Suppressor macrophage (primary cell): ENCODE measurements at places on chromosomes 7 and 10.

DNA sequence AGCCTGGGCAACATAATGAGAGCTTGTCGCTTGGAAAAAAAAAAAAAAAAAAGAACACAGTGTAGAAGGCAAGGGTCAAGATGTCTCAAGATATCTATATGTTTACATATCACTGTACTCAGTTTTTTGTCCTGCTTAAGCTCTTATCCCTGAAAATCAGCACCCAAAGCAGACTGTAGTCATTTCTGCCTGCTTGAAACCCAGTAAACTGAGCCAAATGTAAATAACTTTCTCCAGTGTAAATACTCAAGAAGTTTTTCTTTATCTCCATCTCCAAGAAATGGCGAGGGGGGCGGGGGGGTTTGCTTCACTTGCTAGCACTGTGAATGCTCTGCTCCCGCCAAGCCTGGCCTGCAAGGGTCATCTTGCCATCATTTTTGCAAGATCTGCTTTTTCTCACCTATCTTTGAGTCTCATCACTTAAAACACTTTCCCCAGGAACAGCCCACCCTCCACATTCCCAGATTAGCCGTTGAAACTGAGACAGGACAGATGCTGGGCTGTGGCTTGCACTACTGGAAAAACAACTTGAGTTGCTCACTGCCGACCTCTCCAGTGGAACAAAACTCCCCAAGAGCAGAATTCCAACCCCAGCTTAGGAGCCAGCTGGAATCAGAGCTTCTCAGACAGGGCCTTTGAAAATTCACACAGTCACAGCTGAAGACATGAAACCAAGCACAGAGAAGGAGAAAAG, 54.6 kb downstream of the AFAP1L2 start:
- no peak for DNase-seq

DNA sequence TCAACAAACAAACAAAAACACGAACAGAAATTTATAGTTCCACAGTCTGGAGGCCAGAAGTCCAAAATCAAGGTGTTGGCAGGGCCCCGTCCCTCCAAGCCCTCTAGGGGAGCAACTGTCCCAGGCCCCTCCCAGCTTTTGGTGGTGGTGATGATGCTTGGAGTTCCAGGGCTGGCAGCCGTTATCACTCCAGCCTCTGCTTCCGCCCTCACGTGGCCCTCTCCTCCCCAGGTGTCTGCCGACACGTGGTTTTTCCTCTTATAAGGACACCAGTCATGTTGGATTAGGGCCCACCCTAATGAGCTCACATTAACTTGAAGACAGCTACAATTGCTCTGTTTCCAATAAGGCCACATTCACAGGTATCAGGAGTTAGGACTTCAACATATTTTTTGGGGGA, 49.7 kb downstream of the MICALL2 start:
- DNase-seq: no peak

DNA sequence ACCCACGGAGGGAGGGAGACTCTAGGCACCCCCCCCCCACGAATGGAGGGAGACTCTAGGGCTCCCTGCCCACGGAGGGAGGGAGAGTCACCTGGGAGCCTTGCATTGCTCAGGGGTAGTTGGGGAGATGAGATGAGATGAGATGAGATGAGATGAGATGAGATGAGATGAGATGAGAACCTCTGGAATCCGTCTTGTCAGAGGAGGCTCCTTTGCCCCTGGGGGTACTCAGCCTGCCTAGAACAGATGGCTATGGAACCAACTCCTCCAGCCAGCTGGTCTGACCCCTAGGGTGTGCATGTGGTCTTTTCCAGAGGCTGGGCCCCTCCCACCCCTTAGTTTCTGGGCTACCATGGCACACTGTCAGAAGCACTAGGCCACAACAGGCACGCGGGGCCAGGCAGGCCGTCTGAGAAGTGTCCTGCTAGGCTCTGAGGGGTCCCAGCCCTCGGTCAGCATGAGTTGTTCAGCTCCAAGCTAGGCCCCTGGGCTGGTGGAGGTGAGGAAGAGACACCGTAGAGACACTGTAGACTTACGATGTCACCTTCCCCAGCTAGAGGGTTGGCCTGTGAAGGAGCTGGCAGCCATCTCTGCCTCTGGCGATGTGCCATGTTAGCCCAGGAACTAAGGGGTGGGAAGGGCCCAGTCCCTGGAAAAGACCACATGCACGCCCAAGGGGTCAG, 8.8 kb downstream of the TSPAN15 start:
- no peak for DNase-seq

GRCh38 chr10:113961182-113962031, 82.3 kb upstream of the ADRB1 start:
- no peak for DNase-seq

GRCh38 chr7:107838816-107839565, 36.0 kb upstream of the SLC26A3 start:
- peak; percentile 15 for DNase-seq

DNA sequence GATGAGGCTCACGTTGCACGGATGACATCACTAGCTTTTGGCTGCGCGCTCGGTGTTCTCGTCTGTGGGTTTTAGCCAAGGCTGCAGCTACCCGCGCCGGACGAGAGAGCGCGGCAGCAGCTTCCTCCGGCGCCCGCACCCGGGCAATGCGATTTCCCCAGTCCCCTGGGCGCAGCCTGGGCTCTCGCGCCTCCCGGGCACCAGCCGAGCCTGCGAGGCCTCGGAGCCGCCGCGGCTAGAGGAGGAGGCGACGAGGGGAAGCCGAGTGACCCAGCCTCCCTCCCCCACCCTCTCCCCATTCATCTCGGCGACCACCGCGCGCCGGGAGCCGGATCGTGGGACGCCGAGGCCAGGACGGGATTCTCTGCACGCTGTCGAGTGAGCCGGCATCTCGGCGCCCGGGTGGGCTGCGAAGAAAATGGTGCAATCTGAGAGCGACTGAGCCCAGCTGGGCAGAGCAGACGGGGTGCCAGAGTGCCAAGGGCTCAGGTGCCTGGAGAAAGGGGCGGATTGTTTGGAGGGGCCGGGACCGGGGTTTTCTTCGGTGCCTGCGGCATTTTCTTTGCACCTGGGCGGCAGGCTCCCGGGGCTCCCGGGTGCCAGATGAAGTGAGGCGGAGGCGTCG, 1.2 kb upstream of the TMEM178B start:
- peak; percentile 11 for DNase-seq

GRCh38 chr7:120877701-120878100, 19.8 kb upstream of the TSPAN12 start:
- no peak for DNase-seq

- no peak for DNase-seq
These were observed 68.0 kb downstream of the PTPRZ1 start for GRCh38 chr7:121940918-121941317.

GRCh38 chr7:135684699-135685098, 22.4 kb downstream of the STMP1 start:
- DNase-seq: no peak

- no peak for DNase-seq
These were observed 153.6 kb downstream of the CACNB2 start for GRCh38 chr10:18293536-18294510.

DNA sequence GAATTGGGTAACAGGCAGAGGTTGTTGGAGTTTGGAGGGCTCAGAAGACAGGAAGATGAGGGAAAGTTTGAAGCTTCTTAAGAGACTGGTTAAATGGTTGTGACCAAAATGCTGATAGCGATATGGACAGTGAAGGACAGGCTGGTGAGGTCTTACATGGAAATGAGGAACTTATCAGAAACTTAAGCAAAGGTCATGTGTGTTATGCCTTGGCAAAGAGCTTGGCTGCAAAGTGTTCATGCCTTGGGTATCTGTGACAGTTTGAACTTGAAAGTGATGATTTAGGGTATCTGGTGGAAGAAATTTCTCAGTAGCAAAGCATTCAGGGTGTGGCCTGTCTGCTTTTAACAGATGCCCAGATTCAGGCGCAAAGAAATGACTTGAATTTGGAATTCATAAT, 64.5 kb upstream of the EEPD1 start:
- peak; percentile 49 for DNase-seq

DNA sequence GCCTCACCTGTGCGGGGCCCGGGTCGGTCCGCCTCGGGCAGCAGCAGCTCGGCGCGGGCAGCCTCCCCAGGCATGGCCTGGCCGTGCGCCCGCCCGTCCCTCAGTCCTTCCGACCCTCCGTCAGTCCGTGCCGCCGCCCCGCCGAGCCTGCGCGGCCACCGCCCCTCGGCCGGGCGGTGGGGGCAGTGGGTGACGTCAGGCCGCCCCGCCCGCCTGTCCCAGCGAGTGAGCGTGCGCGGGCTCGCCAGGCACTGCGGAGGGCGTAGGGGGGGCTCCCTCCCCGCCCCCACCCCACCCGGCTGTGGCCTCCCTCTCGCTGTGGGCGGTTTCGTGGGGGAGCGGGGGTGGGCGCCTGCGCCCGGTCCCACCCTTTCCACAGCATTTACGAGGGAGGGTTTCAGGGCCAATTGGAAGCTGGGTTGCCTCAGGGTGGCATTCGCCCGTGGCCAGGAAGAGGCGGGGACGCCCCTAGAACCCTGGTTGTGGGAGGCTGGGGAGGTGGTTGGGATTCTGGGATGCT, at the start of gene NACAD:
Gene NACAD, minus strand, starts transcription at position 149 of the 520 bp plus-strand sequence. Its CDS starts 75 bp downstream, at position 74.
- DNase-seq: no peak

DNA sequence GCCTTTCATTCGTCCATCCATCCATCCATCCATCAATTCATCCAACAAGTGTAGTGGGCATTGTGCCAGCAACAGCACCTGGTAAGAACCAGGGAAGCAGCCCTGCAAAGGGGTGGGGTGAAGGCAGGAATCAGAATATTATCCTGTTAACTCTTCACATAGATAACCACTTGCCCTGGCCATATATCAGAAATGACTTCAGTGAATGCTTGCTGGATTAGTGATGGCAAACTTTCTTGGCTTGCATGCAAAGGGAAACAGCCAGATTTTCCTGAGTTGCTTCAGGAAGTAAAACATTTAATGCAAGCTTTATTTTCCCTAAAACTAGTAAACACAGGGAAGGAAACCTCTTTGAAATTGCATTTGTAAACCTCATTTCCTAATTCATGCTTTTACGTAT, 743 bp downstream of the OR2A5 start:
- no peak for DNase-seq

DNA sequence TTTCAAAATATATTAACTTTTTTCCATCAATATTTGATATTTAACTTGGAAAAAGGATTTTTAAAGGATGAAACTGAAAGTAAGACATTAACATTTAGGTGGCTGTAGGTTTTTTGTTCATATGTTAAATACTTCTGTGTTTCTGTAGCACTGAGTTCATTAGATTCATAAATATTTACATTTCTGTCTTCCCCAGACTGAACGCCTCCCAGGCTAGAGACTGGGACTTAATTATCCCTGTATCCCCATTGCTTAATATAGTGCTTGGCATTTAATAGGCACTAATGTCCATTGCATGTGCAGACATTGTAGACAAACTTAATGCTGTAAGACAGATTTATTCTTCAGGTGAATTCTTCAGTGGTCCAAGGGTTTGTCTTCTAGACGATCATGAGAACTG, 7.4 kb downstream of the PTPN12 start:
- no peak for DNase-seq

DNA sequence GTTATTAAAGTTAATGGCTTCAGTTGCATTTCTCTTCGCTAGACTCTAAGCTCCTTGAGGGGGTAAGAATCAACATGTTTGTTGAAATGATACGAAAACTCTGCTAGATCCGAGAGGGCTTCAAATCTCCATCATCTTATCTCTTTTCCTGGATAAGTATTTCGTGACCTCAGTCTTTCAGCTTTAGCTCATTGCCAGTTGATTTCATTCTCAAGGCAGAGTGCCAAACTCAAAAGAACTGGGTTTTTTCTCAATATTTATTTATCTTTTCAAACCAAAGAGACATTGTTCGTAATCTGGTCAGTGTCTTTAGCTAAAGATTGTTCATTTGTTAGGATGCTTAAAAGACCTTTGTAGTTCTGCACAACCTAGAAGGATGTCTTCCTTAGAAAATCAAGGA, 108.9 kb downstream of the ARID5B start:
- DNase-seq: no peak

- no peak for DNase-seq
These were observed 70.4 kb downstream of the CUBN start for GRCh38 chr10:17059197-17059688.

DNA sequence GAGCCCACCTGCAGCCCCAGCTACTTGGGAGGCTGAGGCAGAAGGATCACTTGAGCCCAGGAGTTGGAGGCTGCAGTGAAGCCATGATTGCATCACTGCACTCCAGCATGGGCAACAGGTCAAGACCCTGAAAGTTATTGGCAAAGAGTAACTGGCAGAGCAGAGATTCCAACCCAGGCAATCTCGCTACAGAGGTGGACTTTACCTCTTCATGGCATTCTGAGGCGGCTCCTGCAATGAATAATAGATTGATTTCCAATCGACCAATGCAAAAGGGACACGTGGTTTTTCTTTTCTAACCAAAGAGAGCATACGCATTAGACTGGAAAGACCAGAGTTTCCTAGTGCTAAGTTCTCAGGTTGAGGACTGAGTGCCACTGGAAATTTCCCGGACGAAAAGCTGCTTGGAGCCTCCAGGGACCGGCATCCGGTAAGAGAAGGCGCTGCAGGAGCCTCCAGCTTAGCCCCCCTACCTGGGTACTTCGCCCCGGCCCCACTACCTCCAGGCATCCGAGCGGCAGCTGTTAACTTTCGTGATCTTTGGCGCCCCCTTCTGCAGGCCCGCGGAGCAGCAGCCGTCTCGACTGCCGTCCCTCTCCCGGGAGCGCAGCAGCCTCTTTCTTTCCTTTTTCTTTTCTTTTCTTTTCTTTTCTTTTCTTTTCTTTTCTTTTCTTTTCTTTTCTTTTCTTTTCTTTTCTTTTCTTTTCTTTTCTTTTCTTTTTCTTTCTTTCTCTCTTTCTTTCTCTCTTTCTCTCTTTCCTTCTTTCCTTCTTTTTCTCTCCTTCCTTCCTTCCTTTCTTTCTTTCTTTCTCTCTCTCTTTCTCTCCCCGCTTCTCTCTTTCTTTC, 4.1 kb downstream of the MBLAC1 start:
- peak; percentile 85 for DNase-seq

DNA sequence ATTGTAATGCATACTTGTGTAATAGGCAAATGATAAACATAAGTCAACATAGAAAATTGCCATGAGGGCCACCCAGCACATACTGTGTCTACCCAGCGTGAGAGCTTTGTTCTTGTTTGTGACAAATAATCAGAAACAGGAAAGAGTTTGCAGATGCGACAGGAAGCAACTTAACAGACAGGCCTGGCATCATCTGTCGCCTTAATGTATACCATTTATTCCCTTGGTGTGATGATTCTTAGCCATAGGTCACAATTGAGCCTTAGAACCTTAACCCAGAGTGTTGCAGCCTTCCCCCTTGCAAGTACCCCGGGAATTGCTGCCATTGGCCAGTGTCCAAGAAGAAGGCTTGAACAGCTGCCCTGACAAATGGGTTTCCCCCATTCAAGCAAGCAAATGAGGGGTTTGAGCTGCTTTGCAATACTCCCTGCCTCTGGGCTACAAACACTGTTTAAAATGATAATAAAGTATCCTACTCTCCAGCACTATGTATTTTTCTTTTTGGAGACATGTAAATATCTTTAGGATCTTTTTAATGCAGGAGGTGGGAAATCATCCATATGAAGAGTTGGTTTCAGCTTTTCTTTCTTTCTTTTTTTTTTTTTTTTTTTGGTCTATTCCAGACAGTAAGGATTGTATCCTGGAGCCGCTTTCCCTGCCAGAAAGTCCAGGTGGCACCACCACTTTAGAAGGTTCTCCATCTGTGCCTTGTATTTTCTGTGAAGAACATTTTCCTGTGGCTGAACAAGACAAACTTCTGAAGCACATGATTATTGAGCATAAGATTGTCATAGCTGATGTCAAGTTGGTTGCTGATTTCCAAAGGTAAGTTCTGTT, 80.0 kb downstream of the ZNF277 start:
- no peak for DNase-seq

- no peak for DNase-seq
These were observed 153.3 kb downstream of the EGFR start for GRCh38 chr7:55172161-55172560.

GRCh38 chr10:571166-571565, 118.3 kb downstream of the DIP2C start:
- DNase-seq: no peak

- no peak for DNase-seq
These were observed 1.2 kb upstream of the UNCX start for GRCh38 chr7:1231214-1232102.
